CD4-positive, alpha-beta T cell treated with Interleukin-21 for 1 hour (primary cell): ENCODE measurements at places on chromosomes 7 and 10.
A peak's percentile ranks its signal among the peaks of the same experiment; 100 is the strongest.

DNA sequence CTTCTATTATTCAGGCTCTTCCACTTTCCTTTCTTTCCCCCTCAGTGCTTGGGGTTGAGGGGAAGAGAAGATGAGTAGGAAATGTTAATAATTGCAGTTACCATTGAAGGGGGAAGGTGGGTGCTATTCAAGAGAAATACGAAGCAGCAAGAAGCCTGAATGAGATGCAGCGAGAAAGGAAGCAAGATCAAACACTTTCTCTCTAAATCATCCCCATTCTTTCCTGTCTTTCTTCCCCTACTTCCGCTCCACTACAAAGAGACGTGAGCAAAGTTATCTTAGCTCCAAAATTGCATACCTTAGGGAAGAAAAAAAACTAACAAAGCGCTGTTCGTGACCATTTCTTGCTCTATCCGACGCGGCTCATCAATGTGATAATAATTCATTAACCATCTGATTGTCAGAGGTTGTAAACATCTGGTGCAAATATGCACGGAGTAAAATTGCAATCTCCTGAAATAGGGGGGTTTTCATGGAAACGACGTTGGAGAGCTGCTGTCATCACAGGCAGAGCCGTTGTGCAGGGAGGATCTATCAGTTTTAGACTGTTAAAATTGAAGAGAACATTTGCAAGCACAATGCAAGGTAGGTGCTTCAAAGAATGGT, 15.2 kb upstream of the PARD3 start:
- DNase-seq, result no peak

GRCh38 chr10:23945845-23946244, 263.1 kb upstream of the KIAA1217 start:
- no peak for DNase-seq

DNA sequence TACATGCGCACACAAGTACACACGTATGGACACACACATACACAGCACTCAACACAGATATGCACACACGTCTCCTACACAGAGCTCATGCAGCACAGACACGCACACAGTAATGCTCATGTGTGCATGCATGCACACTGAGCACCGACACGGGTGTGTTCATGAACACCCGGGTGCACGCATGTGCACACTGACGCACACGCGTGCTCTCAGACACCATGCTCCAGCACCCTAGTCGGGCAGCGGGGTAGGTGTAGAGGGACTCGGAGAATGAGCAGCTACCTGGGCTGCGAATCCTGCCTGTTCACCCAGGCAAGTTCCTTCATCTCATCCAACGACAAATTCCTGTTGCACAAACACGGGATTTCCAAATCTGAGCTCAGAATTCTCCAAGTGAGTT, 184.7 kb downstream of the MAD1L1 start:
- no peak for DNase-seq

DNA sequence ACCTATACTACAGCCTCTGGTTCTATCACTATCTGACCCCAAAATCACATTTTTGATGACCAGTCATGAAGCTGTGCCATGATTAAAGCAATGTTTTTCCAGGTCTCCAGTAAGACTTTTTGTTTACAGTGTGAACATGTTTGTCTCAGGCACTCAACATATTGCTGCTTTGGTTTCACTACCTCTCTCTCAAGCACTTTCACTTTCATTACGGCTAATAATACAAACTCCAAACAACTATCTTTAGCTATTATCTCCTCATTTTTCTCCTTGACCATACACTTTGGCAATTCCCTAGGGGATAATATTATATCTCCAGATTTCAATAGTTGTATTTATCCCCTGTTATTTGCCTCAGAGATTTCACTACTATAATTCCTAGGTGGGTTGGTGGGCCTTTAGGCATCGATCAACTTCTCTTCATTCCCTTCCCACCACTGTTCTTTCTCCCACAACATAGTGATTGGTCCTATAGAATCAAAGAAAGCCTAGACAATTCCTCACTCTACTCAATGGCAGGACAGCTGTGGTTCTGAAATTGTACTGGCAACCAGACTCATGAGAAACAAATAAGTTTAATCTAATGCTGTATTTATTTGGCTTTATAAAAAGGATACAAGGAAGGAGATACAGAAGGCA, 261.4 kb upstream of the ZWINT start:
- no peak for DNase-seq

- DNase-seq, result peak; percentile 28
These were observed 15.1 kb downstream of the LSMEM1 start for GRCh38 chr7:112495810-112496462.

DNA sequence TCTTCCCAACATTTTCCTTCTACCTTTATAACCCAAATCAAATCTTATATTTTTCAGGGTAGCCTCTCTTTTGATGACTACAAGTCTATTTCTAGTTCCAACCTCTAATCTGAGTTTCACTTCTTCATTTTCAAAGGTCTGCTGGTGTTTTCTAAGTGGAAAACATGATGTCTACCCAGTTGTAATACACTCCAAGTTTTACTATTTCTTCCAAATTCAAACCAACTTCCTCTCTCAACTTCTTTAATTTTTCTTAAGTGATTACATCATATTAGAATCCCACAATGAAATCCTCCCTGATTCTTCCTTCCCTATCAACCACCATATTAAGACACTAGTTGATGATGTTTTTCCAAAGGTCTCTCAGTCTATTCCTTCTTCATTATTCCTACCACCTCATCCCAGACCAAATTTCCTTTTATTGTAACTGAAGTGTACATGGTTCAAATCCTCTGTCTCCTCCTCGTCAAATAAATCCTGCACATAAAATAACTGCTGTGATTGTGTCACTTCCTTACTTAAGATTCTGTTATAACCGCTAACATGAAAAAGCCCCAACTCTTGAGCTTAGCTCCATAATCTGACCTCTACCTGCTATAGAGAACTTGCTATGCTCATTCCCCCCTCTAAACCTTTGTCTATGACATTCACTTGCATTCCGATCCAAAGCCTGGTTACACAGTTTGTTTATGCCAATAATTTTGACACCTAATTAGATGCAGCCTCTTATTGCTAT, 12.7 kb downstream of the TAS2R38 start:
- DNase-seq, result no peak

DNA sequence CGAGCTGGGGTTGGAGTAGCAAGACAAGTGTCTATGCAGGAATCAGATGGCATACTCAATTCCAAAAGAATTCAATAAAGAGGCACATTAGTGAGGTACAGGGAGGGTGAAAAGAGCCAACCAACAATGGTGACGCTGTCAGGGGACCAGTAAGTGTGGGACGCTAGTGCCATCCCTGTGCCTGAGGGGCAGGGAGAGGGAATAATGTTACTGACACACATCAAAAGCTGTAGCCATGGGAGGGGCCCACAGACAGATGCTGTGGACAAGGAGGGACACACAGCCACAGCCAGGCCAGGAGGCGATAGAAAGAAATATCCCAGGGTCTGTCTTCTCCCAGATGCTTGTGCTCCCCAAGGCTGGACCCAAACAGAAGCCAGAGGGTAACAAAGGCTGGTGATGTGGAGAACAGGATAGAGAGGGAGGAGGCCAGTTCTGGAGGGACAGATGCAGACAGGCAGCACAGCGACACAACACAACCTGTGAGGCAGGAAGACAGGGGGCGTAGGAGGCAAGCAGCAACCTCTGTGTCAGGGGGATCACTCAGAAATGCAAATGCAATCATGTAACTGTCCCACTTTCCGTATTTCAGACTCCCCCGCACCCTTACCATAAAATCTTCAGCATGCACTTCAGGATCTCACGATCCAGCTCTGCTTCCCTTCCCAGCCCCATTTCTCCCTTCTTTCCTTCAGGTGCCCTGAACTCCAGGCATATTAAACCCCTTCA, 240.5 kb upstream of the FZD8 start:
- DNase-seq, result no peak

GRCh38 chr10:7311218-7311849, 99.5 kb downstream of the SFMBT2 start:
- DNase-seq, result no peak

- no peak for DNase-seq
These were observed 110.6 kb downstream of the TNS3 start for GRCh38 chr7:47471358-47471703.

GRCh38 chr7:31875424-31875823, 188.4 kb downstream of the PPP1R17 start:
- no peak for DNase-seq

- no peak for DNase-seq
These were observed 175.2 kb upstream of the ASAH2 start for GRCh38 chr10:50426485-50426884.
